ENCODE measurements at places on chromosomes 4 and X. TPM values are rescaled to one million over a fixed set of nuclear protein-coding genes. Genes with fewer than 3 reads are reported as not detected.

Gene TMSB15A
- total RNA-seq, result not detected

Gene TCEAL2
- total RNA-seq, result not detected

Gene PFKFB1
- total RNA-seq, result not detected

Gene SLC7A11
- total RNA-seq, result 30.2 TPM

Gene UGT2A3
- not detected for total RNA-seq

Gene PROM1
- not detected for total RNA-seq

Gene TGIF2LX
- not detected for total RNA-seq

Gene VCX
- total RNA-seq, result 0.11 TPM

Gene AFM
- total RNA-seq, result not detected

Gene F8A2
- 0.23 TPM for total RNA-seq

Gene GAGE12F
- total RNA-seq, result not detected

Gene CT47B1
- total RNA-seq, result not detected

Gene GPR143
- 0.08 TPM for total RNA-seq

Gene MAGEE1
- total RNA-seq, result 2.8 TPM

Gene NFXL1
- total RNA-seq, result 8.2 TPM

Gene NDST4
- not detected for total RNA-seq

Gene GLRA3
- not detected for total RNA-seq

Gene HTN3
- not detected for total RNA-seq

Gene RPS6KA6
- total RNA-seq, result 0.23 TPM

Gene TMPRSS11F
- not detected for total RNA-seq

Gene MFSD8
- total RNA-seq, result 15.7 TPM

Gene CCDC160
- total RNA-seq, result not detected

Gene RHOH
- total RNA-seq, result not detected

Gene C4orf54
- not detected for total RNA-seq

Gene SLC2A9
- 59.2 TPM for total RNA-seq

Gene MAGEA12
- total RNA-seq, result not detected

Gene GAK
- 104 TPM for total RNA-seq

Gene SOD3
- total RNA-seq, result not detected

Gene TREX2
- total RNA-seq, result 4.1 TPM

Gene UGT2B15
- total RNA-seq, result not detected

Gene SLC25A43
- 22.6 TPM for total RNA-seq

Gene TMEM144
- 2.4 TPM for total RNA-seq

Gene KLB
- total RNA-seq, result 0.08 TPM

Gene SMAD1
- total RNA-seq, result 26.8 TPM

Gene SPANXN2
- not detected for total RNA-seq

Gene IGBP1
- total RNA-seq, result 56.5 TPM

Gene FABP2
- not detected for total RNA-seq

Gene STK26
- 32.5 TPM for total RNA-seq

Gene PDCL2
- not detected for total RNA-seq

Gene SLAIN2
- 38.3 TPM for total RNA-seq

Gene CTAG1A
- total RNA-seq, result not detected

Gene PRKG2
- 2.5 TPM for total RNA-seq

Gene TAF7L
- total RNA-seq, result not detected

Gene SLC25A53
- total RNA-seq, result 2.6 TPM

Gene FGFBP2
- total RNA-seq, result not detected

Gene STARD8
- 0.16 TPM for total RNA-seq

Gene FGF16
- total RNA-seq, result not detected

Gene NPY1R
- not detected for total RNA-seq

Gene L1CAM
- total RNA-seq, result 3.0 TPM

Gene MAGEB1
- not detected for total RNA-seq

Gene BEX5
- 3.9 TPM for total RNA-seq

Gene SYNPO2
- 0.11 TPM for total RNA-seq

Gene GPRASP2
- 4.5 TPM for total RNA-seq
